ENCODE measurements at places on chromosomes 2 and 18.

- no peak for DNase-seq
Measured at GRCh38 chr2:42286268-42286946, 74.6 kb downstream of the COX7A2L start.

DNA sequence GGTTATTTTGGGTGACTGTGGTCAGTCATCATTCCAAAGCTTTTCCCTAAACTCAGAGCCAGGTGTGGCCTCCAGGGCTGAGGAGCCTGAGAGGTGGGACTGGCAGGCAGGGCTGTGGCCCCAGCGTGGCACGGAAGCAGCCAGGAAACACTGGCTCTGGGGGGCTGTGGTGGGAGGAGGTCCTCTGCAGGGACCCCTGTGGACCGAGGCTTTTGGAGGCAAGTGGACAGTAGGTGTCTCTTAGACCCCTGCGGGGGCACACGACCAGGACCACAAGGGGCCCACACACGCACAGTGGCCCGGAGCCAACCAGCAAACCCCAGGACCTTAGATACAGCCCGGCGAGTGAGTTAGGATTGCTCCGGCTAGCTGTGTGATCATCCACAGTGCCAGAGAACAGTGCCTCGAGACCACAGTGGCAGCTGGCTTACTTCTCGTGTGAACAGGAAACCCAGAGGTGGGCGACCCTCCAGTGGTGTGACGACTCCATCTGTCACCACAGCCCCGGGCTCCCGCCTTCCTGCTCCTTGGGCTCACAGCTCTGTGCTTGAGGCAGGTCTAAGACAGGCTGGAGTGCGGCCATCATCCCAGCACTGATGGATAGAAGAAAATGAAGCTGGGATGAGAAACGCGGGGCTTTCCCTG lies 1.6 kb upstream of the RTP5 start:
- DNase-seq = peak; percentile 63

- DNase-seq = peak; percentile 62
Measured at GRCh38 chr18:74598350-74599001, 806 bp downstream of the ZNF407 start.

- DNase-seq = no peak
Measured at GRCh38 chr2:216346781-216347180, 25.5 kb downstream of the MARCHF4 start.

GRCh38 chr2:168181825-168182224 lies 65.6 kb downstream of the STK39 start:
- no peak for DNase-seq

- peak; percentile 28 for DNase-seq
Measured at GRCh38 chr2:10036095-10036884, 7.1 kb upstream of the KLF11 start.

DNA sequence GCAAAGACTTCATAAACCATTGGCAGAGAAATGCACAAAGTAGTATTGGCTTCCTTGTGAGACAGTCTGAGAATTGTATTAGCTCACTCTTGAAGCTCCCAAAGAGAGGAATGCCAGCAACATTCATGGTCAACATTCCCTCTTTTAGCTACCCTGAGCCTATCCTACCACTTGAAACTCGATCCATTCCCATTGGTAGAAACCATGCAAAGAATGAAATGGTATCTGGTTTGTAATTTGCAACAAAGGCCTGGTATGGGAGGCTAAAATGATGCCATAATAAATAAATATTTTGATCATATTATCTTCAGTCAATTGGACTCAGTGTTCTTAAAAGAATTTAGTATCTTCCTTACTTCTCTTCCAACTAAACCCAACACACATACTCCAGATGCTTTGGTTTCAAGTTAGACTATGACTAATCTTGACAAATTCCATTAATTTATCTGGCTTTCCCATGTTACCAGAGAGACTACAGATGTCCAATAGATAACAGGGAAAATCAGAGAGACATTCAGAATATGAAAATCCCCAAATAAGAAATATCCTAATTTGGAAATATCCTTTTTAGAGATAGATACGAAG lies 102.9 kb downstream of the DHRS9 start:
- no peak for DNase-seq
